ENCODE measurements at places on chromosomes 6 and 20.
A peak's percentile ranks its signal among the peaks of the same experiment; 100 is the strongest.

DNA sequence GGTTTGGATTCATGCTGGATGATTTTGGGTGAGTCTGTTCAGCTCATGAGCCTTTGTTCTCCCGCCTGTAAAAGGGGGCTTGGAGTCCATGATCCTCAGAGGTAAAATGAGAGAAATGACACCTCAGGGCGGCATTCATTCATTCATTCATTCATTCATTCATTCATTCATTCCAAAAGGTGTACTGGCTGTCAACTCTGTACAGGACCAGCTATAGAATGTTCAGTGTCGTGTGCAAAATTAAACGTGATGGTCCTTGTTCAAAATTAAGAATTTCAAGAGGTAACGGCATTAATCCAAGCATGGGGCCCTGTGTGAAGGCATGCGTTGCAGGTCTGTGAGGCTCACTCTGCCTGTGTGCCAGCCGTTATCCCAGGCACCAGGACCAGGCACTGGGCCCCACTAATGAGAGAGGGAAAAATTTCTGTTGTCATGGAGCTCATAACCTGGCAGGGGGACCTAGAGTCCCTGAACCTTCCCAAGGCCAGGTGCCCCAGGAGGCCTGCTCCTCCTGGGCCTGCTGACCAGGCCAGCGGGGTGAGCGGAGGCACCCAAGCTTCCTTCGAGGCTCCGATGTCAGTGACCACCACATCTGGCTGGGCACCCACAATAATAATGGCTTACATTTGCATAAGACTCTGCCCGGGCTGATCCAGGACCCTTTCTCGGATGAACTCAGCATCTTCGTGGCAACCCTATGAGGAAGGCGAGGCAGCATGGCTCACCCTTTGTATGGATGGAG is 53.2 kb downstream of the CEBPB start:
- DNase-seq, result no peak

DNA sequence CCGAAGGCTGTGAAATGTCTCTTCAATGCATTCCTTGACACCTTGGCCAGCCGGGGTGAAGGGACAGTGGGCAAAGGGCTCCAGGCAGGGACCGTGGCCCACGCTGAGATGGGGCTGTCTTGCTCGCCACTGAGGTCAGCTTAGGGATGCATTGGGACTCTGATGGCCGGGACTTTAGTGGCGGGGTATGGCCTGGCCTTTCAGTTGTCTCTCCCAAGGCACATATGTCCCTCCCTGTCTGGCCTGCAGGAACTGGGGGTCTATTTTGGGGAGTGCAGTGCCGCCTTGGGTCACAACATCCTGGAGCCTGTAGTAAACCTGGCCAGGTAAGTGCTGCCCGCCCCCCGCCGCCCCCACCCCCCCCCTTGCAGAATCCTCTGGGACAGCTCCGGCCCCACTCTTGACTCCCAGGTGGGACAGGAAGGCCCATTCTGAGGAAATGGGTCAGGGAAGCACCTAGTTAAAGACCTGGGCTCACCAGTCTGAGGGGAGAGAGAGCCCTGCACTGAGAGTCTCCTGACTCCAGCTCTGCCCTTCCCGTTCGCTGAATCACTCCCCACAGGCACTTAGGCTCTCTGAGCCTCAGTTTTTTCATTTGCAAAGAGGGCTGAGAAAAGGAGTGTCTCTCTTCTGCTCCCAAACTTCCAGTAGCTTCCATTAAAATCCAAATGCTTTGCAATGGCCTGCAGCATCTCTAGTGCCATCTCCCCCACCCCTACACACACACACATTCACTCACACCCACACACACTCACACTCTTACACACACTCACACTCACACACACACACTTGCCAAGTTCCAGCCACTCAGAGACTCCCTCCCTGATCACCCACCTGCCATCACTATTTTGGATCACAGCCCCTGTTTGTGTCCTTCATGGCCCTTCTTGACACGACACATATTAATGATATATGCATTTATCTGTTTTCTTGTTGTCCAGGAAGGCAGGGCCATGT is 33.1 kb downstream of the RAB44 start:
- DNase-seq, result no peak

GRCh38 chr6:36347621-36348020 is 10.9 kb upstream of the BNIP5 start:
- DNase-seq, result no peak

- no peak for DNase-seq
Measured at GRCh38 chr20:21517566-21518277, 3.9 kb upstream of the NKX2-2 start.

- peak; percentile 71 for DNase-seq
Measured at GRCh38 chr6:116244284-116244683, 9.6 kb downstream of the TSPYL4 start.

DNA sequence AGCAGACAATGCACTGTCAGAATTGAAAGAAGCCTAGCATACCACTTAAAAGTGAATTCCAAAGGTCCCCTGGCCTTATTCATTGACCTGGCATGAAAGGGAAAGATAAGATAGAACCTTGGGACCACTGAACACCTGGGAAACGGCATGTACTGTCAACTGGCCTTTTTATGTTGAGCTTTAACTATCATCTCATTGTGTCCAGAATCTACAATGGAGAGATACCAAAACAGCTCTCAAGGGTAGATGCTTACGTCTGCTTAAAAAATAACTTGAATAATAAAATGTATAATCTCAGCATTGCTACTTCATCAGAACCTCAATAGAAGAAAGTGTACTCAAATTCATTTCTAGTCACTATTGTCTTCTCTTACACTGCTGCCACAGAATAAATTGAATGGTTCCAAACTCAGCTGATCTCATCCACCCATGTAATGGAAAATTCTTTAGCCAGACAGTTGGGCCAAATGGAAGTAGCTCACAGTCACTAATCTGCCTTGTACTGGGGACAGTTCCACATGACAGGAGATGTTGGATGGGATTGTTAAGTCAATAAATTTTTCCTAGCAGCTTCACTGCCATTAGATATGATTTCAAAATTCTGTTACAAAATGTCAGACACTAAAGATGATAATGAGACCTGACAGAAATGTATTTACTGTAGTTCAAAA is 93.8 kb downstream of the MLIP start:
- DNase-seq, result no peak

GRCh38 chr6:168089186-168090063 is 10.4 kb upstream of the FRMD1 start:
- DNase-seq, result no peak

Data from NCI-H1436 (cell line).